Stomach (tissue), 19 donors: ENCODE measurements at places on chromosomes 13 and 19.

GRCh38 chr13:109611912-109612691 is 174.3 kb downstream of the IRS2 start:
- DNase-seq = no peak

DNA sequence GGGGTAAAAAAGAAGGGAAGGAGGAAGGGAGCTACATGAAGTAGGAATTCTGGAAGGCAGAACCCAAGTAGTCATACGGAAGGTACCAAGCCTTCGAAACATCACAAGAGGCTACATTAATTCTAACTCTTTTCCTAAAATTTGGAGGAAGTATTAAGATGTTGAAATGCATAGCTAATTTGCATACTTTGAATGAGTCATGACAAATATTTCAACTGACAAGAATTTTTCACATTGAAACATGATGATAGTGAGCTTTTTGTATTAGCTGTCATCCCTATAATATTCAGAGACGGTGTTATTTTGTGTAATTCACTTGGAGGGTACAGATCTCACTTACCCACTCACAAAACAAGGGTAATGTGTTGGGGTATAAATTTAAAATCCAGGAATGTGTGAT is 9.1 kb upstream of the ACOD1 start:
- DNase-seq = no peak

GRCh38 chr13:75628801-75629200 is 7.3 kb upstream of the LMO7 start:
- no peak for DNase-seq

DNA sequence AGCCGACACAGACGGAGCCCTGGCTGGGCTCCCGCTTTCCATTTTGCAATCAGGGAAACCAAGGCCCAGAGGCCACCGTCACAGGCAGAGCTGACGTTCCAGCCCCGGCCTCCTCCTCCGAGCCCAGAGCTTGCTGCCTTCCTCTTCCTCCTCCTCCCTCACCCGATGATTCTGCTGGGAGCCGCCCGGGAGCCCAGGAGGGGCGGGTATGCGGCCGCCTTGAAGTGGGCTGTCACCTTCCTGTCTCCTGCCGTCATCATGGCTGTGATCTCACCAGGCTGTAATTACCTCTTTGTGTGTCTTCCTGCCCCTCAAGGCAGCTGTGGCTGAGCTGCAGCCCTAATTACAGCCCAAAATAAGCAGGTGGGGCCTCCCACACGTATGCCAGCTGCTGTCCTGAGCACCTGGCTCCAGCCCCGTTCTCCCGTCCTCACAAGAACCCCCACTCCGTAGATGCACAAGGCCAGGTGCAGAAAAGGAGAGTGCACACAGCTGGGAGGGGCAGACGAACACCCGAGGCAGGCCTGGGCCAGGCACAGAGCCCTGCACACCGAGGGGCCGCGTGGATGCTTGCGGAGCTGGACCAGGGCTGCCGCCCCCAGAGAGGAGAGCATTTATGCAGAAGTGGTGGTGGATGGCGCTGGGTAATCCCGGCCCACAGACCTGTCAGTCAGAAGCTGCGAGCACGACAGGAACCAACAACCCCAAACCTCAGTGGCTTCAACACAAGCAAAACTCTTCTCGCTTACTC is 4.0 kb downstream of the TPGS1 start:
- DNase-seq = peak; percentile 85

DNA sequence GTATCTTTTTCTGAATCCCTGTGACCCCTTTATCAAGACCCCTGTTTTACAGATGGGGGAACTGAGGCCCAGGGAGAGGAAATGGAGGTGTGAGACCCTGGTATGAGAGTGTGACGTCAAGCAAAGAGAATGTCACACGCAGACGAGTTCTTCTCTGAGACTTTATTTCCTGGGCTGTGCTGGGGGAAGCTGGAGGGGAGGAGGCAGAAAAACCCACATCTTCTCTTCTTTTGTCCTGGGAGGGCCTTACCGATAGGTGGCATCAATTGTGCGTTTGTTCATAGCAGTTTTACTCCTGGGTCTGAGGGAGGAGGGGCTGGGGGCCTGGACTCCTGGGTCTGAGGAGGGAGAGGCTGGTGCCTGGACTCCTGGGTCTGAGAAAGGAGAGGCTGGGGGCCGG is 4.9 kb upstream of the KLK15 start:
- no peak for DNase-seq

- DNase-seq = no peak
Observed at GRCh38 chr19:57813919-57814504, 701 bp downstream of the ZNF552 start.

GRCh38 chr19:5676772-5677105 is 3.6 kb downstream of the MICOS13 start:
- DNase-seq = no peak

DNA sequence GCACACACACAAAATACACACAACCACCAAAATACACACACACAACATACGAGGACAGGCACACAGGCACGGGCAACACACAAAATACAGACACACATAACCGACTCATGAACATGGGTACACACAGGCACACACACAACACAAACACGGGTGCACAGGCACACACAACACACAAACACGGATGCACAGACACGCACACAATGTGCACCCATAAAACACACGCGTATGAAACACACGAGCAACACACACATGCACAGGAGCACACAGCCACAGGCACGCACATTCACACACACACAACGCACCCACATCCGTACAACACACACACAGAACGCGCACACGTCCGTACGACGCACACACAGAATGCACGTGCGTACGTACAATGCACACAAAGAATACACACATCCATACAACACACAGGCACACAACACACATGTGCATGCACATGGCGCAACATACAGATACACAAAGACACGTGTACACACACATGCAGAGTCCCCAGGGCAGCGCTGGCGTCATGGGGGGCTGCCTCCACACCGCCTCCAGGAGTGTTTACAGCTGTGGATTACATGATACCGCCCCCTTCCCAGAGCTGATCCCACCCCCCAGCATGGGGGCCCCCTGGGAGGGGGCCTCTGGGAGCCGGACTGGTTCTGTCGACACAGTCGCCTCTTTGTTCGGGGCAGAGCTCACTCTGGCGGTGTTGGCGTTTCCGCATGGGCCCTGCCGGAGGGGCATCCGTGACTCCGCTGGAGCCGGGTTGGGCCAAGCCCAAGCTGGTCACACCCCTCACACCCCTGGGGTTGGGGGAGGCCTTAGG is 2.9 kb downstream of the SBNO2 start:
- no peak for DNase-seq
